GM23338 (cell line): ENCODE measurements at places on chromosomes 7 and 10.
A peak's percentile ranks its signal among the peaks of the same experiment; 100 is the strongest.

- no peak for DNase-seq
Observed at GRCh38 chr7:77982926-77983550, 184.5 kb downstream of the PHTF2 start.

GRCh38 chr7:158602905-158603772, 15.5 kb upstream of the PTPRN2 start:
- no peak for DNase-seq

DNA sequence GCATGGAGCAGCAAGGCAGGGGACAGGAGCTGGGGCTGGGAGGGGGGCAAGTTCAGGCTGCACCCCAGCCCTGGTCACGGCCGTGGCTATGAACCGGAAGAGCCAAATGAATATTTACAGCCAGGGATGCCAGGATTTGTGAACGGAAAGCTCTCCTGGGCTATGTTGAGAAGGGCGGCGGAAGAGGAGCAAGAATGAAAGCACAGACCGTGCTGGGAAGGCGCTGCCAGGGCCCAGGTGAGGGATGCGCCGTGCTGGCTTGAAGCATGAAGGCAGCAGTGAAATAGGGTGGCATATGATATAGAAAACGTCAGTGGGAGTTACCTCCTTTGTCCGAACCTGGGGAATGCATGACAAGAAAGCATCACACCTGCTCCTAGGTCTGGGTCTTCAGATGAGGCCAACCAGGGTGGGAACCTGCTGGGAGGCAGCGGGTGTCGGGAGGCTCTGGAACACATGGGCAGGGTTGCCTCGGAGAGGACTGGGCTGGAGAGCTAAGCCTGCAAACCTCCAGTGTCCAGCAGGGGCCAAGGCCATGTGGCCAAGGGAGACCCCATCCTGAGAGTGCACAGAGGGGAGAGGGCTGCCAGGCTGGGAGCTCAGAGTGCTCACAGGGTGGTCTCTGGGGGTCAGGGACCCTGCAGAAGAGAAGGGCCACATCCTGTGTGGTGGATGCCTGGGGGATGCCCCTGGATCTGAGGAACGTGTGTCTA, 120.6 kb upstream of the TCERG1L start:
- no peak for DNase-seq

DNA sequence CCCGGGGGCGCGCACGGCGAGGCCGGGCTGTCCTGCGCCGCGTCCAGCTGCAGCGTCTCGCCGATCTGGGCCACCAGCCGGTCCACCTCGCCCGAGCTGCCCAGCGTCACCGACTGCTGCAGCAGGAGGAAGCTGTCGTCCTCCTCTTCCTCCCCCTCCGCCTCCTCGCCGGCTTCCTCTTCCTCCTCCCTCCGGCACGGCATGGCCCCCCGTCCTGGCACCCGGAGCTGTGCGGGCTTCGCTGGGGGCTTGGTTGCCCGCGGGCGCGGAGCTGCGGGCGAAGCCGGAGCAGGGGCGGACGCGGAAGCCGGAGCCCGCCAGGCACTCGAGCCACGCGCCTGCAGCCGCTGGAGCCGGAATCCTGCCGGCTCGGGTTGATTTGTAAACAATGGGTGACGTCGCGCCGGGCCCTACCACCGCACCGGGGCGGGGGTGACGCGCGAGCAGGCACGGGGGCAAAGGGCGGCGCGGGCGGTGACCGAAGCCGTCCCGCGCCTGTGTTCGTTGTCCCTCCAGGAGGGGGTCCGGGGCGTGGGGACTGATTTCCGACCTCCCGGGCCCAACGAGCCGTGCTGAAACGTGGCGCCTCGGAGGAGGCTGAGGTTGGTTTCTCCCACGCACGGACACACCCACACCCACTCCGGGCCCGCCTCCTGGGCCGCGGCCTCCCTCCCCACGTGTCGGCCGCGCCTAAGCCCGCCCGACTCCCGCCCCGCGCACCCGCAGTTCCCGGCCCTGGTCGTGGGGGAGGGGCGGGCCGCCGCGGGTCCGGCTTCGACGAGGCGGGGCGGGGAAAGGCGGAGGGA, at the start of gene FRAT2:
Gene FRAT2, minus strand, starts transcription at position 360 of the 806 bp plus-strand sequence. Its CDS starts 157 bp downstream, at position 203.
- peak; percentile 94 for DNase-seq

DNA sequence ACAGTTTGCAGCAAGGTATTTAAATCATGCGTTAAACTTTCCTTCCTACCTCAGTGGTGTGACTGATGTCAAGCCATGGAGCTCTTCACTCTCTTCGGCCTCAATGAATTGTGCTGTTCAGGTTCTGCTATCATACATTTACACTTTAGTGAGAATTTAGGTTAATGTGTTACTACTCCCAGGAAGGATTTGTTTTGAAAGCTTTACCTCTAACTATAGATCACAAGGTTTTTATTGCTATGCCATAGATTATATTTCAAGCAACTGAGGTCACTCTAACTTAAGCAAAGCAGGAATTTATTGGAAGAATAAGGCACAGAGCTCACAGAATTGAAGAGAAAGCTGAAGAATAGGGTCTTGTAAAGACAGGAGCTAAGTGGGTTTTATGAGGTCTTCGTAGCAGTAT, 11.0 kb upstream of the ADD3 start:
- DNase-seq = no peak

- DNase-seq = no peak
Observed at GRCh38 chr10:17353568-17354300, 100.7 kb downstream of the ST8SIA6 start.

DNA sequence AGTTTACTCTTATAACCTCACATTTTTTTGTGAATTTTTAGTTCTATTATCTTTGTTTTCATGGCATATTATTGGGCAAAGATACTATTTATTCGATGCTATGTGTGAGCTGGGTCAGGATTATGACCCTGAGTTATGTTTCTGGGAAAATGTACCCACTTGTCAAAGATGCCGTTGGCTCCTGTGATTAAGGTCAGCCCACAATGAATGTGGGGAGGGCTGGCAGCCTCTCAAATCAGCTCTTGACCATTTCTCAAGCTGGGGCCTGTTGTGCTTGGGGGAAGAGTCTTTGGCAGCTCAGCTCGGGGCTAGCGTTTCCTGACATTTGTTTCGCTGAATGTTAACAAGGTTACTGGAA, 97.5 kb downstream of the TCF7L2 start:
- no peak for DNase-seq

- DNase-seq = no peak
Observed at GRCh38 chr7:81811956-81812865, 42.4 kb upstream of the HGF start.
